ENCODE measurements at places on chromosomes 5 and 9.

DNA sequence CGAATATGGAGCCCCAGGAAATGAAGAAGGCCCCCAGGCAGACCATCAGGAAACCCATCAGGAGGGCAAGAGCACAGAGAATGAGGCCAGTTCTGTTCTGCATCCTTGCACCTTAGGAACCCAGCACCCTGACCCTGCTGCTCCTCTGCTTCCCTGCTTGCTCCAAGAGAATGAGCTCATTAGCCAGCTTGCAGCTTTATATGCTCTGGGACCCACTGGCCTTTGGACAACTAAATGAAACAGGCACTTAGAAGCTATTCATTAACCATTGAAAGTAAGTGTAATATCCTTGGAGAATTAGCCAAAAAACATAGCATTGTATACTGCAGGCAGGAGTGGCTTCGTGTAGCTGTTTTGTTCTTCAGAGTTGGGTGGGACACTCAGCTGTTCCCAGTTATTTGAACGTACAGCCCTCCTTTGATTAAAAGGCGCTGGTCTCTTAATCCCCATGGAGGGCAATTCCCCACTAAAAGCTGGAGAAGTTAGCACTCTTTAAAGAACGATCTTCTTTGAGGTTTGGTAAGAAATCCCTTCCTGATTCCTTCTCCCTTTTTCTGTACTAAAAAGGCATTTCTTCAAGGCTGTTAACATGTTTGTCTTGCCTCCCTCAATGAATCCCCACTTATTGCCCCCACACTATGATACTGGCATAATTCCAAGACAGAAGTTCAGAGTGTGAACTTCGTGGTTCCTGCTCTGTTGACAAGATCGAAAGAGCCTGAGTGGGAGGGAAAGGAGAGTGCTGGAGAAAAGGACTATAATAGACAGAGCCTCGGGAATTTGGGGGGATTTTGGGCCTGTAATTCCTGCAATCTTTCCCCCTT is at the start of gene TMEM252:
TSS of gene TMEM252 (minus strand) at position 172 of the 824 bp plus-strand sequence. CDS start at position 103, 69 bp downstream.
- no peak for DNase-seq

DNA sequence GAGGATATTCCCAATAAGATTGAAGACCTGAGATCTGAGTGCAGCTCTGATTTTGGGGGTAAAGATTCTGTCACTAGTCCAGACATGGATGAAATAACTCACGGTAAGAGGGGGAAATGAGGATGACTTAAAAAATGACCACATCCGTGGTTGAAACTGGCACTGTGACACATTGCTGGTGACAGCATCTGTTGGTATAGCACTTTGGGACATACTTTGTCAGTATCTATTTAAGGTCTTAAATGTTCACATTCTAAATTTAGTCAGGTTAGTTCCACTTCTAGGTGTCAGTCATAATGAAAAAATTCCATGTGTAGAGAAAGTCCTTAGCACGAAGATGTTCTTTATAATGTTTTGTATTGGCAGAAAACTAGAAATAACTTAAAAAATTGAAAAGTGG is 70.9 kb downstream of the GAPVD1 start:
- DNase-seq: no peak

- DNase-seq: no peak
These were observed 102.2 kb upstream of the MOCS2 start for GRCh38 chr5:53211799-53212198.

DNA sequence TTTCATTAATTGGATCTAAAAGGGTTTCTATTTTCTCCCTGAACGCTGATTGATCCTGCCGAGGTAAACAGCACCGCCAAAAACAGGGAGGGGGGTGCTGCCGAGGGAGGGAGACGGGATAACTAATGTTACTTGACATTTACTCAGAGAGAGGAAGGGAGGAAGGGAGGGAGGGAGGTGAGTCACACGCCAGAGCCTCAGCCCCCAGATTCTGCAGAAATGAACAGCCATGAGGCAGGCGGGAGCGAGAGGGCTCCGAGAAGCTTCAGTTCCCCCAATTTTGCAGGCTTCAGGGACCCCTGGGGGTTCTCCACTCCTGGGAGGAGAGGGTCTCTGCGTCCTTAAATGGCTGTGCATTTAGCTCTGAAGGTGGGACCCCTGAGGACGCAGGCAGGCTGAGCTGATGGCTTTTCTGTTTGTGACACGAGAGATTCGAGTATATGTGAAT is 59.1 kb upstream of the IER5L start:
- DNase-seq: peak; percentile 50

DNA sequence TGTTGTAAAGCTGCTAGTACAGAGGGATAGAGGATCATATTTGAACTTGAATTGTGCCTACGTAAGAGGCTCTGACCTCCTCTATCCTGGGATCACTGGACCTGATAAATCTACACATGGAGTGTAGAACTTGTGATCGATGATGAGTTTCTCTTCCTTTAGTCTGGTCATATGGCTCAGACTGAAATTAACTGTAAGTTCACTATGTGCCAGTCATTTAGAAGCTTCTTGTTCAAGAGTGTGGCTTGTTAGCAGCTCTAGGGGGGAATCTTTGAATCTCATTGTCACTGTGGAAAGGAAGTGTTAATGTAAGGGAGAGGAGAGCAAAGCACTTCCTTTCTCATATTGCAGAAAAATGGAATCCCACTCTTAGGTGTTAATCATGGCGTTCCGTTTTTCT is 12.1 kb downstream of the ZBTB34 start:
- DNase-seq: no peak

GRCh38 chr5:149210968-149211490 is 60.6 kb upstream of the AFAP1L1 start:
- no peak for DNase-seq

GRCh38 chr5:155069961-155070360 is 56.4 kb downstream of the KIF4B start:
- DNase-seq: no peak

DNA sequence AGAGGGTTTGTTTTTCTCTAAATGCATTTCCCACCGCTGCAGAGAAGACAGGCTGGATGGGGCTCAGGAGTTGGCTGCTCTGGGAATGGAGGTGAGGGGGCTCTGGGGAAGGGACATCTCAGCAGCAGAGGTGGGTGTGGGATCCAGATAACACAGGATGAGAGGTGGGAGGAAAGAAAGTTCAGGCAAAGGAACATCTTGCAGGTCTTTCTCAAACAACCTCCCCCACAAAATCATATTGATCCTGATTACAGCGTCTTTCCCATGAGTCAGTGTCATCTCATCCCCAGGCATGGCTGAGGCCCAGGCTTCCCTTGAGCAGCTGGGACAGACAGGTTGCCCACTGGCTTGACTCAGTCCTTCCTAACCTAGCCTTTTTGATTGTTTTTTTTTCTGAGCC is 11.3 kb upstream of the ACSL6 start:
- DNase-seq: no peak

- DNase-seq: no peak
These were observed 800.6 kb downstream of the KCTD16 start for GRCh38 chr5:144971108-144971850.

DNA sequence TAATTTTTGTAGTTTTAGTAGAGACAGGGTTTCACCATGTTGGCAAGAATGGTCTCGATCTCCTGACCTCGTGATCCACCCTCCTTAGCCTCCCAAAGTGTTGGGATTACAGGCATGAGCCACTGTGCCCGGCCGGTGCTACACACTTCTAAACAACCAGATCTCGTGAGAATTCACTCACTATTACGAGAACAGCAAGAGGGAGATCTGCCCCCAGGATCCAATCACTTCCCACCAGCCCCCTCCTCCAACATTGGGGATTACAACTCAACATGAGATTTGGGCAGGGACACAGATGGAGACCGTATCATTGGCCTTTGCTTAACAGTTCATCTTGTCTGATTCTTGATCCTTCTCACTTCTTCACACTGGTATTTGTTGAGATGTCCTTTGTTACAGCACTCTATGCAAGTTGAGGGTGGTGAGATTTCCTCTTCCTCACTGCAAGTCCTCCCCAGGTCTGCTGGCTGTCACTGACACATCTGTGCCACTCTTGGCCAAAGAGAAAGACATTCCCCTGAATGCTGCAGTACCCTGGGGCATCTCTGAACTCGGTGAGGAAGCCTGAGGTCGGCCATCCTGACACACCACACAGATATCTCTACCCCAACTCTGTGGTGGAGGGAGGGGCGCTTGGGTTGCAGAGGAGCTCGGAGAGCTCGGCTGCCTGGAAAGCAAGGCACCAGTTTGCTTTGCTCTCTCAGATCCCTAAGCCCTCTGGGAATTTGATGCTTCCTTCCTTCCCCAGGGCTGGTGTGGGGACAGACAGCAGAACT is 4.2 kb upstream of the SUB1 start:
- no peak for DNase-seq

DNA sequence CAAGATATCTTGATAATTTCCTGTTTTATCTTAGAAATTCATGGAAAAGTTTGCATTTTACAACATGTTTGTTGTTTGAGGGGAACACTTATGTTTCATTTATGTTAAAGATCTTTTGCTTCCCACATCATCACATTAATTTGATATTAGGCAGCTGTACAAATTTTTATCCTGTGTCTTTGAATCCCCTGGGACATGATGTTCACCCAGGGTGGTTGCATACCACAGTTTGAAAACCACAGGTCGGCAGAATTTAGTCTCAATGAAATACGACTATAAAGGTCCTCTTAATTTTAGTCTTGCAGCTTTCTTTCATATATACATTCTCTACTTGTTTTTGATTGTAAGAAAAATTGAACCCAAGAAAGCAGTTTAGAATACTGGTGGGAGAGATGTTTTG is 3.7 kb downstream of the NAA35 start:
- no peak for DNase-seq

- no peak for DNase-seq
These were observed 338.8 kb downstream of the ARL15 start for GRCh38 chr5:53971551-53971950.

DNA sequence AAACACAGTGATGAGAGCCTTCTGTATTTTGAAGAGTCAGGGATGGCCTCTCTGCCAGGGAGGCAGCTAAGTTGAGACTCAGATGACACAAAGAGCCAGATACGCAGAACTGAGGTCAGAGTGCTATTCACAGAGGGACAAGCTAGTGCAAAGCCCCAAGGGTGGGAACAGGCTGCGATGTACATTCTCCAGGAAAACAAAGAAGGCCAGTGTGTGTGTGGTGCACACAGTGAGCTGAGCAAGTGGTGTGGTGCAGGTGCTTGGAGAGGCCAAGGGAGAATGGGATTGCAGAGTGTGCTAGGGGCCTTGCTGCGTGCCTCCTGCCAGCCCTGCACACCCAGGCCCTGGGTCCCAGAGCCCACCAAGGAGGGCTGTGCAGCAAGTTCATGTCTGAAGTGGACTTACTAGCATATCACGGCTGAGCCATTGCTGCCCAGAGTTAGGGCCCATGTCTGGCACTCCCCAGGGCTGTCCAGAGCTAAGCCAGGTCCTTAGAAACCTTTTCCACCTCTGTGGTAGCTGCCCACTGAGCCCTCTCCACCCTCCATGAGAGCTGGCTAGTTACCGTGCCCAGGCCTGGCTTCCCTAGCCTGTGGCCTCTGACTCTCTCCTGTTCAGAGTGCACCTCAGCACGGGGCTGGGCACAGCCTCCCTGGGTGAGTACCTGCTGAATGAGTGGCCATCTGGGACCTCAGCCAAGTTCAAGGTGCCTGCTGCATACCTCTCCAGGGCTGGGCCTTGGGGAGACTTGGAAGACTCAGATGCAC is 9.3 kb downstream of the SLC25A48 start:
- no peak for DNase-seq

DNA sequence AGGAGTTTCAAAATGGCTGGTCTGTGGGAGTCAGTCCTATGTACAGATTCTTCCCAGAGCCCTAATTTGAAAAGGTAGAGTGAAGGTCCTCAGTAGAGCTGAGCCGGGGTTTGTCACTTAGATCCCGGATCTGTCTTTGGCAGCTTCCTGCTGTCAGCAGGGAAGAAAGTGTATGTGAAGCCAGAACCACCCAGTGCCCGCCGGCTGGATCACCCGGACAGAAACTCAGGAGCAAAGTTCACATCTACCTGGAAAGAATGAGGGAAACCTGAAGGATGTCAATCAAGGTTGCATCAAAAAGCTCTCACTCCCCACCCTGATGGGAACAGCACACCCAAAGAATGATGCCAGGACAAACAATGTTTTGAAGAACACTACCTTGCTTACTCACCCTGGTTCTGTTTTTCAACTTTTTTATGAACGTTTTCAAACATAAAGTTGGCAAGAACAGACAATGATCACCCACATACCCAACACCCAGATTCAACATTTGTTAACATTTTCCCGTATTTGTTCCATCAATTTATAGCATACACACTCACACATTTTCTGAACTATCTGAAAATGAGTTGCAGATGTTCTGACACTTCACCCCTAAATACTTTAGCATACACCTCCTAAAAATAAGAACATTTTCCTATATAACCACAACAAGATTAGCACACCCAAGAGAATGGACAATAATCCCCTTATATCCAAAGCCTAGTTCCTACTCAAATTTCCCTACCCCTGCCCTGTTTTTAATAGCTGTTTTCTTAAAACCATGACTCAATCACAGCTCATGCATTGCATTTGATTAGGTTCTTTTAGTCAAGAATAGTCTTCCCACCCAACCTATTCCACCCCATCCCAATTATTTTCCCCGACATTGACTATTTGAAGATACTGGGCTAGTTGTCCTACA is 133.9 kb downstream of the LHFPL2 start:
- no peak for DNase-seq

- no peak for DNase-seq
These were observed 172.2 kb downstream of the C5orf15 start for GRCh38 chr5:133796186-133796585.

DNA sequence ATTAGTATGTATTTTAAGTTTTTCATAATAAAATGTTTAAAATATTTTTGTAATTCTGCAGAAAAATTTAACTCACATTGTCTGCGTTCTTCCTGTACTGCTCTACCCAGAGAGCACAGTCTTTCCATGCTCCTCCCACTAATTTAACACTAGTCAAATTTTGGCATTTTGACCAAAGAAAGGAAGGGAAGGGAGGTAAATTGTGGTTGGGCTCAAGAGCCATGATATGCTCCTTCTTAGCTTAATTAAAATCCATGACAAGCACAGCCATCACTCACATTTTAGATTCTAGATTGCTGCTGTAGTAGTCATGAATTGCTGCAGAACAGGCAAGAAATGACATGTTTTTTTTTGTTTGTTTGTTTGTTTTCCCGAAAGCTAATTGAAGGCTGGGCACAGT is 98.4 kb downstream of the NLN start:
- DNase-seq: no peak

GRCh38 chr5:177499842-177500241 is 2.4 kb upstream of the PDLIM7 start:
- no peak for DNase-seq

- DNase-seq: no peak
These were observed 72.5 kb downstream of the AP3B1 start for GRCh38 chr5:78221964-78222451.

- DNase-seq: no peak
These were observed 137.1 kb upstream of the IRX2 start for GRCh38 chr5:2888520-2889060.

DNA sequence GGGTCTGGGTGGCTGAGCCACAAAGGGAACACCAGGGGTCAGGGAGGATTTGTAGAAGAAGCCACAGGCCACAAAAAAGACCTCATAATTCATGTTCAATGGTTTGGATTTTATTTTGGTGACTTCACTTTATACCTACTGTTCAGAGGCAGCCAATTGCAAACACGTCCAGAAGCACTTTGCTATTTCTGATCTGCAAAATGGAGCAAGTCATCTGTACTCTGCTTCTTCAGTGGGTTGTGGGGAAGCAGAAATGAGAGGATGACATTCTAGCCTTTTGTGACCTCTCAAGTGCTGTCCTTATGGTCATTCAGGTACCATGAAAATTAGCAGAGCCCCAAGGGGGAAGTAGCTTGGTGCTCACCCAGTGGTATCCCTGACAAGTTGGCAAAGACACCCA is 2.5 kb upstream of the KCNIP1 start:
- no peak for DNase-seq

- DNase-seq: no peak
These were observed 145.6 kb downstream of the CNTLN start for GRCh38 chr9:17280350-17281012.

- no peak for DNase-seq
These were observed 148.3 kb downstream of the ESM1 start for GRCh38 chr5:54837093-54837492.

Data from stimulated activated naive CD4-positive, alpha-beta T cell treated with Interleukin-2 at 50 U/mL for 16 hours (primary cell).